Posterior vena cava (tissue), 2 donors: ENCODE measurements at places on chromosomes 3 and 15.

- DNase-seq: no peak
These were observed 320.4 kb downstream of the CTNNB1 start for GRCh38 chr3:41519746-41520145.

DNA sequence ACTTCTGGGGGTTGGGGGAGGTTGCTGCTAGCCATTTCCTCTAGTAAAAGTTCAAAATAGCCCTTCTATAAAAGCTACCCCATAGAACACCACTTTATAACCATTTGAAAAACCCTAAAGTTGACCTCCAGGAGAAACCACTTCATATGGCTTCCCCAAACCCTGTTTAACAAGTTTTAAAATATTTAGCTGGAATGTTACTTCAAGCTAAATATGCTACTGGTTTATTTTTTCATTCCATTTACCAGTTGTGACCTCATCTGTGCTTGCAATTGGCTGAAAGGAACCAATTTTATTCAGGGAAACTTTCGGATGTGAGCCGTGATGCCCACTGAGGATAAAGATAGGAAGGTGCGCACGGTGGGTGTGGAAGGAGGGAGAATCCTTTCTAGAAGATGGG, 221.3 kb downstream of the SUCLG2 start:
- no peak for DNase-seq

DNA sequence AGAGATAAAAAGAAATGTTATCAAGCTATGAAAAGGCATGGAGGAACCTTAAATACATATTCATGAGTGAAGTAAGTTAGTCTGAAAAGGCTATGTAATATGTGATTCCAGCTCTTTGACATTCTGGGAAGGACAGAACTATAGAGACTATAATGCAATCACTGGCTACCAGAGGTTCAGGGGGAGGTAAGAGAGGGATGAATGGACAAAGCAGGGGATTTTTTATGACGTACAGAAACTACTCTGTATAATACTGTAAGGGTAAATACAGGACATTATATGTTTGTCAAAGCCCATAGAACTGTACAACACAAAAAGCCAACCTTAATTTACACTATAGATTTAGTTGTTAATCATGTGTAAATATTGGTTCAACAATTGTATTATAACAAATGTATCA, 46.1 kb downstream of the MCTP2 start:
- DNase-seq: no peak

- no peak for DNase-seq
These were observed 15.0 kb upstream of the KCNMB3 start for GRCh38 chr3:179265875-179266274.

- peak; percentile 55 for DNase-seq
These were observed 10.4 kb downstream of the PODXL2 start for GRCh38 chr3:127639173-127640041.

DNA sequence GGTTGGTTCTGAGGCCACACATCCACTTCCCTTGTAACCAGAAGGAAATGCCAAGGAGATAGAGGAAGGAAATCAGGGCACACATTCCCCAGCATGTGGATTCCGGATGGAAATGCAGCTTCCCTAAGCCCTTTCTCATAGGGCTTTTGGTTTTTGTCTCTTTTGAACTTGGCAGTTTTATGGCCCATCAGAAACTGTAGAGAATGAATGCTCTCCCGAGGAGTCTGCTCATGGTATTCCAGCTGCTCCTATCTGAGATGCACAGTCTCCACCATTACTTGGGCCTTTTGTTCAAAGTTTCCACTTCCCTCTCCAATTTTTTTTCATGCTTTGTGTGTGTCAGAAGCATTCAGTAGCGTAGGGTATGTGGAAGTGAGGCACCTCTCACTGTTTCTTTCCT, 21.2 kb downstream of the XYLB start:
- no peak for DNase-seq

DNA sequence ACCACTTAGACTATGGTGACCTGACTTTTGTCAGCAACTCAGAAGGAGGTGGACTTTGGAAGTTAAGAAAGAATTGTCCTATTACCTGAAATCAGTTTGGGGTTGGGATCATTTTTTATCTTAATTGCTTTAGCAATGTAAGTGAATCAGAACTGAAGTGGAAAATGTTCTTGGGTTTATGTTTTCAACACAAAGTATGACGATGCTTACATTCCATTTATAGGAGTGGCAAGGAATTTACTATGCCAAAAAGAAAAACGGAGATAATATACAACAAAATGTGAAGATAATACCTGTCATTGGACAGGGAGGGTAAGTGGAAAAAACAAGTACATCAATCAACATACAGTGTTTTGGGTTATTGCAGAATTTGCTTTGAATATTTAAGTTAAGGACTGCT, 116.1 kb downstream of the PDE8A start:
- DNase-seq: no peak

DNA sequence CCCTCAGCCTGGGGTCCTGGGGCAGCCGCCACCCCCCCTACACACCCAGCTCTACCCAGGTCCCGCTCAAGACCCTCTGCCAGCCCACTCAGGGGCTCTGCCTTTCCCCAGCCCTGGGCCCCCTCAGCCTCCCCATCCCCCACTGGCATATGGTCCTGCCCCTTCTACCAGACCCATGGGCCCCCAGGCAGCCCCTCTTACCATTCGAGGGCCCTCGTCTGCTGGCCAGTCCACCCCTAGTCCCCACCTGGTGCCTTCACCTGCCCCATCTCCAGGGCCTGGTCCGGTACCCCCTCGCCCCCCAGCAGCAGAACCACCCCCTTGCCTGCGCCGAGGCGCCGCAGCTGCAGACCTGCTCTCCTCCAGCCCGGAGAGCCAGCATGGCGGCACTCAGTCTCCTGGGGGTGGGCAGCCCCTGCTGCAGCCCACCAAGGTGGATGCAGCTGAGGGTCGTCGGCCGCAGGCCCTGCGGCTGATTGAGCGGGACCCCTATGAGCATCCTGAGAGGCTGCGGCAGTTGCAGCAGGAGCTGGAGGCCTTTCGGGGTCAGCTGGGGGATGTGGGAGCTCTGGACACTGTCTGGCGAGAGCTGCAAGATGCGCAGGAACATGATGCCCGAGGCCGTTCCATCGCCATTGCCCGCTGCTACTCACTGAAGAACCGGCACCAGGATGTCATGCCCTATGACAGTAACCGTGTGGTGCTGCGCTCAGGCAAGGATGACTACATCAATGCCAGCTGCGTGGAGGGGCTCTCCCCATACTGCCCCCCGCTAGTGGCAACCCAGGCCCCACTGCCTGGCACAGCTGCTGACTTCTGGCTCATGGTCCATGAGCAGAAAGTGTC, 30.2 kb downstream of the PTPN23 start:
- no peak for DNase-seq

DNA sequence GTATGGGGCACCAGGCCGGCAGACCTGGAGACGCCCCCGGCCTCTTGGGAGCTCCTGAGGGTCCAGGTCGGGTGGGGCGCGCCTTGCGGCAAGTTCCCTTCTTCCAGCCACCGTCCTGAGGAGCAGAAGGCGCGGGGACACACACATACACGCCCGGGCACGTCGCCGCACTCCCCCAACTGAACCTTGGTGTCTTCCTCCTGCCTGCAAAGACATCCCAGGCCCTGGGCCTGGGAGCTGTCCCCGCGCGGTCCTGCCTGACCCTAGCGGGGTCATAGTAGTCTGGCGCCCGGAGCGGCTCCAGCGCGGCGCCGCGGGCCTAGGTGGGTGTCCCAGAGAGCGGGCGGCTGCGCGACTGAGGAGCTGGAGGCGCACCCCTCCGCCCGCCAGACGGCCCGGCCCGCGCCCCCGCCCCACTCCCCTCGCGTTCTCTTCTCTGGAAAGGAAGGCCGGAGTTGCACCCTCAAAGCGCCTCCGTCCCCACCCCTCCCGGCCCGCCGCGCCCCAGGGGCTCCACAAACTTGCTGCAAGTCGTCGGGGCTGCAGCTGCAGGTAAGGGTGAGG, 185.9 kb upstream of the LINGO1 start:
- no peak for DNase-seq

GRCh38 chr3:119937229-119937628, 155.3 kb downstream of the NR1I2 start:
- DNase-seq: no peak

DNA sequence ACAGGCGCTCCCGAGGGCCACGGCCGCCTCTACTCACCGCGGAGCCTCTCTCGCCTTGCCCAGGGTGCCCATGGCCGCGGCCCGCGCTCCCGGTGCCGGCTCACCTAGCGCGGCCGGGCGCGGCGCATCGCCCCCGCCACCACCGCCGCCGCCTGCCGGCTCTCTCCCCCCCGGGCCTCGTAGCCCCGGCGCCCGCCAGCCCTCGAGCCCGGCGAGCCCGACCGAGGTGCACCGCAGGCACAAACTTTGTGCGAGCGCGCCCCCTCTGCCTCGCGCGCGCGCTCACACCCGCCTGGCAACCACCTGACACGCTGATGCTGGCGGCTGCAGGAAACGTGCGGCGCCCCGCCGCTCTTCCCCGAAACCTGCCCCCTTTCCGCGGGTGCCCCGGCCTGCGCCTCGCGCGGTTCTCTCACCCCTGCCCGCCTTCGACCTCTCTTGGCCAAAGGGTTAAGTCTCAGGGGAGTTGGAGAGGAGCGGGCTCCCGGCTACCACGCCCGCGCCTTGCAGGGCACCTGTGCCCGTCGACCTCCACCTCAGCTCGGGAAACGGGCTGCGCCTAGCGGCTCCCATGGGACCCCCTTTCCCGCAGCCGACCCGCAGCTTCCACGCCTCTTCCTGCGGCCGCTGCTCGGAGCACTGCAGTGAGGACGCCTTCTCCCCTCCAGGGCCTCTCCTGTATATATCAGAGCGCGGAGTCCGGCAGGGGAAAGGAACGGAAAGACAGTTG, at the start of gene RASGRP1:
TSS of gene RASGRP1 (minus strand) at position 258 of the 730 bp plus-strand sequence. CDS start at position 72, 186 bp downstream.
- peak; percentile 88 for DNase-seq

- DNase-seq: no peak
These were observed 212.4 kb upstream of the TBC1D5 start for GRCh38 chr3:17954801-17955200.

DNA sequence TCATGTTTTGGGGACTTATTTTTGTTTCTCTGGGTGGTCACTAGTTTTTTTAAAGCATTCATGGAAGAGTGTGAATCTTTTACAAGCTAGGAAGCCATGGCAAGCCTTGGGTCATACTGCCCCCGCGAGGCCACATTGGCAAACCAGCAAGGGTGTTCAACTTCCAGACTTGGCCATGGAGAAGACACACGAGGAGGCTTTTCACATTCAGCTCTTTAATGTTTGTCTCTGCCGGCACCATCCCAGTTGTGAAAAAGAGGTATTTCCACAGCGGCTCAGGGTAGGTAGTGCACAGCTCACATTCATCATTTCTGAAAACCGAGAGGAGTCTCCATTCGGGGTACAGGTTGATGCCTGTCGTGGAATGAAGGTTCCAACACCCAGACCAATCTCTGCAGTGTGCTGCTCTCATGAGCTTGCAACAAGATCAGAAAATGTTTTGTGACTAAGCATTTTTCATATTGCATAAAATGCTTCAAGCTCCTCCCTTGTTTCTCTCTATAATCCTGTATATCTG, 7.7 kb downstream of the CCR5 start:
- peak; percentile 91 for DNase-seq

DNA sequence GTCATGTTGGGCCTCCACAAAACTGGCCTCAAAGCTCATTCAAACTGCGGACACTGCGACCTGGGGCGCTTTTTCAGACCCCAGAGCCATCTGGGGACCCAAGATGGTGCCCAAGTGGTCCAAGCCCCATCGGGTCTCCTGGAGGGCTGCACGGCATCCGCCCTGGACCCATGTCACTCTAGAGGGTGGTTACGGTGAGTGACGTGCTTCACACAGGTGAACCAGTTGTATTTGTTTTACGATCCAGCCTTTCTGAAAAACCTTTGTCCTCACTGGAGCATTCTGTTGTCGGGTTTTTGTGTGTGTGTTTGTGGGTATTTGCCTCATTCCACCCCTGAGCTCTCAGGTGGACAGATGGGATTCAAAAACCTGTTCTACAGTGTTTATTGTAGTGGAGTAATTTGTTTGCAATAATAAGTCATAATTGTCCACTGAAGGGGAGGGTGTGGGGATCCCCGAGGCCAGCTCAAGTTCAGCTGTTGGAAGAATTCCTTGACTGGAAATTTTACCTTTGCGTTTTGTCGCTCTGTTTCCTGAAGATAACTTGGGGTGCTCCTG, 1.9 kb downstream of the SLC51A start:
- peak; percentile 15 for DNase-seq
